ENCODE measurements at places on chromosomes 7 and 10.

- no peak for DNase-seq
These were observed 606.0 kb downstream of the INHBA start for GRCh38 chr7:41096917-41097316.

DNA sequence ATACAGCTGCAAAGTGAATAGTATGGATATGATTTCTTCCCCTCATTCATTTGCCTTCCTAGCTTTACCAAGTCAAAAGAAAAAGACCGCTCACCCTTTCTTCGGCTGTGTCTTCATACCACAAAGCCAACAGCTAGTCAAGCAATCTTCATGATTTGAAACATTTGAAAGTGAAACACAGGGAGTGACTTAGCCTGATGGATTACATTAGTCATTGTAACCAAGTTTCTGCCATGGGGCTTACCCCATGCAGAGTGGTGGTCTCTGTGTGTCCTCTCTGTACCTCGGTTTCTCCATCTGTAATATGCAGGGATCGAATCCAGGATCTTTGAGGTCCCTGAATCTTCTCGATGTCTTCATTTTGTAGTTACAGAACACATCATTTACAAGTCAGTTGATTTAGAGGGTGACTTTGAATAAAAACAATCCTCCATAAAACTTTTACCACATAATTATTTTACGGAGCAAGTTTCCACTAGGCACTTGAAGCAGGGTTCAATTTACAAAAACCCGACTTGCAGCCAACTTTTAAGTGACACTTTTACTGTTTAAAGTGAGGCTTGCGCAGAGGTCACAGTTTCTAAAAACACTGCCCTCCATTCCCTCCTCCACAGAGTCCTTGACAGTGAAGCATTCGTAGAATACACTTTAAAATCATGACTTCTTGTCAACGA lies 2.2 kb upstream of the LGI1 start:
- DNase-seq = no peak

GRCh38 chr10:24360282-24361127 lies 151.6 kb downstream of the KIAA1217 start:
- no peak for DNase-seq

DNA sequence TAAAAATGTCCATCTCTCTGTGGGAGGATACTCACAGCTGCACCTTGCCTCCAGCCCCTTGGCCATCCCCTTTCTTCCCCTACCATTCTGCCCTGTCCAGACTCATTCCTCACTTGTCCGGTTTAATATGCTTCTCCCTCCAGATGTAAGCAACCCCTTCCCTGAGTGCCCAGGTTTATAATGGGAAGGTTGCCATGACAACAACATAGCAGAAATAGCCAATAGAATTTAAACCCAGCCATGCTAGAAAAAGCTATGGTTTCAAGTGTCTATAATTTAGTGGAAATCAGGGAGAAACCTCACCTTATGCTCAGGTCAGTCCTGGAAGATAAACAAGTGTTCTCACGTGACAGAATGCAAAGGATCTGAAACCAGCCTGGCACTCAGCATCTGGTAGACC lies 196.0 kb upstream of the FZD8 start:
- no peak for DNase-seq

GRCh38 chr7:98324782-98325181 lies 43.3 kb downstream of the BRI3 start:
- DNase-seq = no peak

GRCh38 chr7:47602272-47603004 lies 20.5 kb upstream of the TNS3 start:
- no peak for DNase-seq

DNA sequence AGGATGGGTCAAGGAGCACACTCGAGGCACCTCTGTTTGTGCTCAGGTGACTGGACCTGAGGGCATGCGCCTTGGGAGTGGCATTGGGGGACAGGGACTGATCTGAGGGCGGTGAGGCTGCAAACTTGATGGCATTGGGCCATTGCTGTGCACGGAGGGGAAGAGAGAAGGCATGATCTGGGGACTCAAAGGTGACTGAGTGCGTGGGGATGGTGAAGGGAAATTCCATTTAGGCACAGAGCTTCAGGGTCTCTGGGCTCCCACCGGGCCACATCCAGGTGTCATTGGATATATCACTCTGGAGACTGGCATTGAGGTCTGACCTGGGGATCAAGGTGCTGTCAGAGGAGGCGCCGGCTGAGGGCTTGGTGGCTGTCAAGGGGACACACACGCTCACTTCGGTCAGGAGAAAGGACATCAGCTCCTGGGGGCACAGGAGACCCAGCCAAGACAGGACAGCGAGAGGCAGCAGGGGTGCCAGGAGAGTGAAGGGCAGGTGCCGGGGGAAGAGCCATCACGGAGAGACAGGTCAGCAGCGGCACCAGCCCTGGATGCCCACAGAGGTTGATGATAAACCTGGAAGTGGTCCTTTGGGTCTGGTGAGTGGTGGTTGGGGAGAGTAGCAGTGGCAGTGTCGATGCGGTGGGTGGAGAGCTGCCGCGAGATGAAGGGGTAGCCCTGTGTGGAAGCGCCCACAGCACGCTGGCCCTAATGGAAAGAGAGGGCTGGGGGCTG lies 5.5 kb downstream of the ADCK2 start:
- DNase-seq = no peak

GRCh38 chr10:21519397-21519933 lies 6.0 kb downstream of the SKIDA1 start:
- no peak for DNase-seq

DNA sequence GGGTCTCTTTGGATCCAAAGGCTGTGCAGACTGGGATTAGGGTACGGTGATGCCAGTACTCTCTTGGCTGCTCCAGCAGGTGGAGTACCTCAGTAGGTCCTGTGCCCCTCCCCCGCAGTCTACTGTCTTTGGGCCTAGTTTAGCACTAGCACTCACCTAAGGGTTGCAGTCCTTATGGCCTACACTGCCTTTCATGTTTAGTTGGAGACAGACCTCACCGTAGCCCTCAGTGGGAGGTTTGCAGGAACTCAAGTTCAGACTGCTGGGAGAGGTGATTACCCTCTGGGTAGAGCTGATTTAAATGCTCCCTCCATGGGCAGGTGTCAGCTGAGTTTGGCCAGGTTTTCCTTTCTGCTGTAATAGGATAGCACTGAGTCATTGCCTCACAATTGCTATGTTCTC lies 210.8 kb upstream of the TMEM196 start:
- no peak for DNase-seq

- DNase-seq = no peak
These were observed 595.5 kb downstream of the INHBA start for GRCh38 chr7:41107330-41107937.

- DNase-seq = no peak
These were observed 620.2 kb downstream of the ANKRD7 start for GRCh38 chr7:118844748-118845147.

DNA sequence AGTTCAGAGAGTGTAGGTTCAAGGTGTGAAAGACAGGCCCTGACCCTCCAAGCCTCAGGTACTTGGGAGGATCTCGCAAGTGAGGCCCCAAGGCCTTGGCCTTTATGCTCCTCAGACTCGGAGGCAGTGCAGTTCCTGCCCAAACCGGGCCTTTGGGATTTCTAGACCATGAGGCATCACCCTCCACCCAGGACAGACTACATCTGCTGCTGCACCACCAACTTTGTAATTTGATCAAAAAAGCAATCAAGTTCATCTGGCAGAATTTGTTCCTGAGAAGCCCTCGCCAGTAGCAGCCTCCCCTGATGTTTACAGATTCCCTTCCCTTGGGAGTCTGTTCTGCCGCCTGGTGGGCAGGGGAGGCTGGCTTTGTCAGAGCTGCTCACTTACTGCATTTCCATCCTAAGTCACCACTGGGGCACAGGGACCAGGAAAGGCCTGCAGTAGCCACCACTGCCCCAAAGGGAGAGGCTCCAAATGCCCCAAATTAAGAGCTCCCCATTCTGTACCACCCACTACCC lies 2.1 kb downstream of the CAMK2G start:
- no peak for DNase-seq

DNA sequence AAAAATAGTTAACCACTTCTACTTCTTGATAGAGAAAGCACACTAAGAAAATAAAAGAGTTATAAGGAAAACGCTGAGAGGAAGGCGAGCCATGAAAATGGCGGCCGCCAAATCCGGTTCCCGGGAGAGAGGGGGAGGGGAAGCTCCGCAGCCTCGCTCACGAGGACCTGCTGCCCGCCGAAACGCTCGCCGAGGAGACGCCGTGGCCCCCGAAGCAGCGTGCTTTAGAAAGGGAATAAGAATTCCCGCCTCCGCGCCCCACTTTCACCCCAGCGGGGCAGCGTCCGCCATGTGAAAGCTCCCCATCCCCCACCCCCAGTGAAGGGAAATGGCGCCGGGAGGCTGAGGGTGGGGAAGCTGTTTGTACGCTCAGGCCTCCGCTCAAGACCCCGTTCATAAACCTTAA lies 505 bp downstream of the HNRNPA2B1 start:
- DNase-seq = peak; percentile 63

DNA sequence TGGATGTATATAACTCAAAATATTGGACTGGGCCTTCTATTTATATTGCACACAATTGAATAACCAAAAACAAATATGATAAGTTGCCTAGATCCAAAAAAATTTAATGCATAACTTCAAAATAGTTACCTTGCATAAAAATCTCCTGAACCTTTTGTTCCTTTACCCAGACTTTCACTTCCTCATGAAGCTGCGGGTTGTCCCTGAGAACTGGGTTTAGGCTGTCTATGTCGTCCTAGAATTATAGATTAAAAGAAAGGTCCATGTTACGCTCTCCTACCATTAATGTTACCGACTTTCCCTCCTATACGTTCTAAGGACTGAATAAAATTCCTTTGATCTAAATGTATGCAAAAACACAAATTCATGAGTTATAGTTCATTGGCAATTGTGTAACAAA lies 86.6 kb downstream of the NRBF2 start:
- DNase-seq = no peak

- DNase-seq = no peak
These were observed 201.7 kb downstream of the BUB3 start for GRCh38 chr10:123355748-123356481.

- no peak for DNase-seq
These were observed 63.1 kb upstream of the CACNA2D1 start for GRCh38 chr7:82506702-82507101.

DNA sequence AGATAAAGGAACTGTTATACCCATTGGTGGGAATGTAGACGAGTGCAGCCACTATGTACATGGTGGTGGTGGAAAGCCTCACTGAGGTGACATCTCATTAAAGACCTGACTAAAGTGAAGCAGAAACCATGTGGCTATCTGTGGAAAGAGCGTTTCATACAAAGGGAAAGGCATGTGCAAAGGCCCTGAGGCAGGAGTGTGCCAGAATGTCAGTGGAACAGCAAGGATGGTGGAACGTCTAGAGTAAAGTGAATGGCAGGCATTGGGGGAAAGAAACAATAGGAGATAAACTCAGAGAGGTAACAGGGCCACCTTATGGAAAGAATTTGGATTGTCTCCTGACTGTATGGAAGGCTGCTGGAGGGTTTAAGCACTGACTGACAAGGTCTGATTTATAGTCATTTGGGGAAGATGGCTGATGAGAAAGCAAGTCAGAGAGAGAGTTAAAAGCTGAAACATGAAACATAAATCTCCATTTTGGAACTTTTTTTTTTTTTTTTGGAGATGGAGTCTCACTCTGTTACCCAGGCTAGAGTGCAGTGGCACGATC lies 245.7 kb downstream of the STK31 start:
- DNase-seq = no peak

DNA sequence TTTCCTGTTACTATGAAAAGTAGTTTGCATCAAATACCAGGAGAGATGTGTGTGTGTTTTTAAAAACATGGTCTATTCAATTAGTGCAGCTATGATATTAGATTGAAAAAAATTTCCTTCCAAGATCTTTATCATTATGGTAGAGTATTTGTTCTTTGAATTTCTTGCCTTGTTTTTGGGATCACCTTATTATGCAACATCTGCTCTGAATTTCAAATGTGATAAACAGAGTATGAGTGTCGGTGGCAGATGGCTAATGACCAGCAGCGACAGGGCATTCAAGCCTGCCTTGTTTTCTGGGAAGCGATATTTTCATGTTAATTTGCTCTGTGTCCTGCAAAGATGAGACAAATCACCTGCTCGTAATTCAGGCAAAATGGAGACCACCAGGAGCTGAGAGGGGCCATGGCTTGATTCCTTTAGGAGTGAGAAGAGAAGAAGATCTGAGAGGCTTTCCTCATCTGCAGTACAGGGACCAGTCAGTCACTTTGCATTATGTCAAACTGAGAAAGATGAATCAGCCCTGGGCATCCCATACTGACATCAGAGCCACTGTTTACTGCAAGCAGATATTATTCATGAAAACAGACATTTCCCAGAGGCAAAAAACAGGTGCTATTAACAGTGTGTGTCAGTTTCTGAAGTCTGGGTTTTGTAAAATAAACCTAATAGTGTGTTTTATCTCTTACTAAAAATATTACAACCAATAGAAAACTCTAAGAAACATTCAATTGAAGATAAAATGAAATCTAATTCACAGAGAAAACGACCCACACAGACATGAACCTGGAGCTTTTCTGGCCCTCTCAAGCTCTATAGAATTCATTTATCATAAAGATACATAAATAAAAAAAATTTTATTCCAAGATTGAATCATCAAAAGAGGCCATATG lies 67.6 kb downstream of the CDK6 start:
- no peak for DNase-seq
